Liver (tissue), 10 donors: ENCODE measurements at places on chromosomes 5 and 9.

DNA sequence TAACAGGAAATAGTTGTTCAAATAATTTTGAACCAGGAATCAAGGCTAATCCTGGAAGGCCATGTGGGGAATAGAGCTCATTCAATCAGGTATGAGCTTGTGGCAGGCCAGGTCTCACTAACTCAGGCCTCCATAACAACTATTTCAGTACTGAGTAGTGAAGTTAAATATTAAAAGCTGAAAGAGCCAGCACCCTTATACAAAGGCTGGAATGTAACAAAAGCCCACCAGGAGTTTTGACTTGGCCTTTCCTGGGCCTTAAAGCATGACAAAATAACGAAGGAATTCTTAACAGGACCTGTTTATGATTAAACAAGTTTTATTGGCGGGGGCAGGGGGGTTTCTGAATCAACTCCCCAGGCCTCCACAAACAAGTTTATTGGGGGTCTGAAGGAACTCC is 1146.7 kb downstream of the CDH9 start:
- DNase-seq, result no peak

- DNase-seq, result no peak
Measured at GRCh38 chr5:164885179-164885578, 1379.8 kb downstream of the MAT2B start.

DNA sequence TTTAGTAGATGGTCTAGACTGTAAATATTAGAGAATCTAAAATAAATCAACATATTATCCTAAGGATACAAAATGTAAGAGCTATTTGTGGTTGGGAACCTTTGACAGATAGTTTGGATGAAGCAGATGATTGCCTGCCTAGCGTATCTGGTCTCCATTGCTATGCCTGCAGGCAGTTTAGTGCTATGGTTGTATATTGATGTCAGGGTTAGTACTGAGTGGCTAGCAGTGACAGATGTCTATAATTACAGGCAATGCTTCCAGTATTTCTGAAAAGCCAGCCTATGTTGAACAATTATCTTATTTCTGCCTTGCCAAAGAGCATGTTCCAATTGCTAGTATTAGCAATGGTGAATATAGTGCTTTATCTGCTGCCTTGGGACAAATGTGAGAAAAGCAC is 151.3 kb upstream of the TLX3 start:
- no peak for DNase-seq

DNA sequence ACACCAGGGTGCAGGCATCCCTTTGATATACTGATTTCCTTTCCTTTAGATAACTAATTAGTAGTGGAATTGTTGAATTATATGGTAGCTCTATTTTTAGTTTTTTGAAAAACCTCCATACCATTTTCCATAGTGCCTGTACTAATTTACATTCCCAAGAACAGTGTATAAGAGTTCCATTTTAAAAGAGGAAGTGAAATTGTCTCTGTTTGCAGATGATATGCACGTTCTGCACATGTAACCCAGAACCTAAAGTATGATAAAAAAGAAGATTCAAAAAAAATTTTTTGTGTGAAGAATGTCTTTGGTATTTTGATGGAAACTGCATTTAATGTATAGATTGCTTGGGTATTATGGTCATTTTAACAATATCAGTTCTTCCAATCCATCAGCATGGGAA is 424.0 kb upstream of the CCNH start:
- DNase-seq, result no peak

DNA sequence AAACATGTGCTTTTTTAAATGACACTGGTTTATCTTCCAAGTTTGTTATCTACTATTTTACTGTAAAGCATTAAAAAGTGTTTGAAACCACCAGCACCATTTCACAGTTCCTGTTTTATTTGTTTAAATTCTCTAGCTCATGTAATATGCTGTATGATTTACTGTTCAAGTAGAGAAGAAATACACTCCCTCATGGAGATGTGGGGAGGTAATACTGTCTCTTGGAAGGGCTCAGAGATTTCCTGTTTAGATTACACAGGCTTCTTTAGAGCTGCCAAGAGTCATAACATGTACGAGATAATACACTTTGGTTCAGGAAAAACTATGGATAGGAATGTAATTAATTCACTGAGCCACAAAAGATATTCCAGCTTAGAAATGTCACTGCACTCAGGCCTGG is 135.0 kb upstream of the CCDC152 start:
- DNase-seq, result no peak

GRCh38 chr5:40378396-40379177 is 301.1 kb upstream of the PTGER4 start:
- DNase-seq, result no peak
